ENCODE measurements at places on chromosomes 7 and 10. TPM values are rescaled to one million over a fixed set of nuclear protein-coding genes. Genes with fewer than 3 reads are reported as not detected.

- DNase-seq, result no peak
Observed at GRCh38 chr7:6644728-6645127, 7.6 kb downstream of the ZNF316 start.

GRCh38 chr10:49144058-49144720 lies 10.4 kb upstream of the FAM170B start:
- DNase-seq, result no peak

DNA sequence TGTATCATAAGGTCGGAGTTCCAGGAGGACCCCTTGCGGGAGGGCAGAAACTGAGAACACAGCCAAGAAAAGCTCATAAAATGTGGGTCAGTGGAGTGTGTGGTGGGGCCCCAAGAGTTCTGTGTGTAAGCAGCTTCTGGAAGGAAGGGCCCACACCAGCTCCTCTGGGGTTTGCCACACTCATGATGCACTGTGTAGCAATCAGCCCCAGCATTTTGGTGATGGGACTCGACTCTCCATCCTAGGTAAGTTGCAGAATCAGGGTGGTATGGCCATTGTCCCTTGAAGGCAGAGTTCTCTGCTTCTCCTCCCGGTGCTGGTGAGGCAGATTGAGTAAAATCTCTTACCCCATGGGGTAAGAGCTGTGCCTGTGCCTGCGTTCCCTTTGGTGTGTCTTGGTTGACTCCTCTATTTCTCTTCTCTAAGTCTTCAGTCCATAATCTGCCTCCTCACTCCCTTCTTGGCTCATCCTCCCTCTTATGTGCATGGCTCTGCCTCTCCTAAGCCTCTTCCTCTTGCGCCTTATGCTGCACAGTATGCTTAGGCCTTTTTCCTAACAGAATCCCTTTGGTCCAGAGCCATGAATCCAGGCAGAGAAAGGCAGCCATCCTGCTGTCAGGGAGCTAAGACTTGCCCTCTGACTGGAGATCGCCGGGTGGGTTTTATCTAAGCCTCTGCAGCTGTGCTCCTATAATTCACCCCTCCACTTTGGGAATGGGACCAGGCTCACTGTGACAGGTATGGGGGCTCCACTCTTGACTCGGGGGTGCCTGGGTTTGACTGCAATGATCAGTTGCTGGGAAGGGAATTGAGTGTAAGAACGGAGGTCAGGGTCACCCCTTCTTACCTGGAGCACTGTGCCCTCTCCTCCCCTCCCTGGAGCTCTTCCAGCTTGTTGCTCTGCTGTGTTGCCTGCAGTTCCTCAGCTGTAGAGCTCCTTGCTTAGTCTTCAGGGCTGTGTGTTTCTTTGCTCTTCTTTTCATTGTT lies 17.8 kb downstream of the PRSS2 start:
- no peak for DNase-seq

UCMA gene
- not detected for total RNA-seq

GRCh38 chr10:28367413-28367812 lies 64.5 kb upstream of the MPP7 start:
- DNase-seq, result no peak
